NCI-H748 treated with DMSO at 0.1 percent for 48 hours (cell line): ENCODE measurements at places on chromosomes 2 and 18.

DNA sequence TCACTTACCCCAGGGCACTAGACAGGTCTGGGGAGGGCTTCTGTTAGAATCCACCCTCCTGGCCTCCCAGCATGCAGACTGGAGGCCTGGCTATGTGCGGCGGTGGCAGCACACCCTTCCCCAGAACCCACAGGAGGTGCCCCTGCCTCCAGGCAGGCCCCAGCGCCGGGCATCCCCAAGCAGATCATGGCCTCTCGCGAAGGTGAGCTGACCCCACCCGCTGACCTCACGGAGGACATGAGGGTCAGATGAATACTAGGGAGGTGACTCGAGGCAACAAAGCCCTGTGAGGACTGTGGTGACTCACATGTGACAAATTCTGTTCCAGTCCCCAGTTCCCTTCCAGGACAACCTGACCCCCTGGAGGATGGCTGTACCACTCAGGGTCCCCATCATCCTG is 1.9 kb downstream of the MAB21L4 start:
- no peak for DNase-seq

GRCh38 chr18:28059861-28060260 is 117.1 kb downstream of the CDH2 start:
- DNase-seq: no peak

DNA sequence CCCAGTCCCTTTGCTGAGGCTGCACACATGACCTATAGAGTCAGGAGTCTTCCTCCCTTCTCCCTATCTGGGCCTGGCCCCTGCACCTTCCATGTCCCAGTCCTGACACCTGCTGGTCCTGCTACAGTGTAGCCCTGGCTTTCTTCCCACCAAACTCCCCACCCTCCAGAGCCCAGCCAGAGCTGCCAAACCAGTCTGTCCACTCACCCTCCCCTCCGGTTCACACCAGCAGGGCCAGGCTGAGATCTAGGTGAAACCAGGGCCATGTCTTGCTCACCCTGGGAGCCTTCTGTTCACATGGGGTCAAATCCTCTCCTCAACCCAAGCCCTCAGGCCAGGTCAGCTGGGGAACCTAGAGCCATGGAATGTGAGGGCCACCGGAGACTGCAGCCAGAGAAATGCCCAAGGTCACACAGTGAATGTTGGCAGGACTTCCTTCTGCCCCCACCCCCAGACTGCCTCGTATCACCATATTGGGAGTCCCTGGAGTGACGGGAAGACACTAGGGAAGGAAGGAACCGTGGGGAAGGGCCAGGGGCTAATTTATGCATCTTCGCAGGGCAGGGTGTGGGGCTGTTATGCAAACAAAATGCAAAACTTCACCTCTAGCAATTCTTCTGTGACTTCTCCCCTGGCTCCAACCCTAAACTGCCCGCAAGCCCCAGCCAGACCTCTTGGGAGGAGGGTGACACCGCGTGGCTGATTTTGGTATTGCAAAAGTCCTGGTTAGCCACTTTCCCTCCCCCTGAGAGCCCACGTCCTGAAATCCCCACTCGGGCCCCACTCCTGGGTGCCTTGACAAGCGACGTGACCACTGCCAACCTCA is 14.6 kb downstream of the TNS1 start:
- peak; percentile 46 for DNase-seq

- DNase-seq: no peak
Measured at GRCh38 chr2:54669677-54670484, 53.6 kb upstream of the EML6 start.

GRCh38 chr2:46937471-46937901 is 21.9 kb upstream of the MCFD2 start:
- DNase-seq: no peak

- no peak for DNase-seq
Measured at GRCh38 chr2:49129034-49129433, 25.3 kb downstream of the FSHR start.

- DNase-seq: no peak
Measured at GRCh38 chr2:202408546-202409140, 32.5 kb downstream of the BMPR2 start.
